Ascending aorta (tissue), 2 donors: ENCODE measurements at places on chromosomes 7 and 10. TPM values are rescaled to one million over a fixed set of nuclear protein-coding genes. Genes with fewer than 3 reads are reported as not detected.

GRCh38 chr7:1915326-1915725, 245.2 kb downstream of the ELFN1 start:
- no peak for DNase-seq

GRCh38 chr7:112889268-112889667, 99.1 kb upstream of the TMEM168 start:
- DNase-seq, result no peak

DNA sequence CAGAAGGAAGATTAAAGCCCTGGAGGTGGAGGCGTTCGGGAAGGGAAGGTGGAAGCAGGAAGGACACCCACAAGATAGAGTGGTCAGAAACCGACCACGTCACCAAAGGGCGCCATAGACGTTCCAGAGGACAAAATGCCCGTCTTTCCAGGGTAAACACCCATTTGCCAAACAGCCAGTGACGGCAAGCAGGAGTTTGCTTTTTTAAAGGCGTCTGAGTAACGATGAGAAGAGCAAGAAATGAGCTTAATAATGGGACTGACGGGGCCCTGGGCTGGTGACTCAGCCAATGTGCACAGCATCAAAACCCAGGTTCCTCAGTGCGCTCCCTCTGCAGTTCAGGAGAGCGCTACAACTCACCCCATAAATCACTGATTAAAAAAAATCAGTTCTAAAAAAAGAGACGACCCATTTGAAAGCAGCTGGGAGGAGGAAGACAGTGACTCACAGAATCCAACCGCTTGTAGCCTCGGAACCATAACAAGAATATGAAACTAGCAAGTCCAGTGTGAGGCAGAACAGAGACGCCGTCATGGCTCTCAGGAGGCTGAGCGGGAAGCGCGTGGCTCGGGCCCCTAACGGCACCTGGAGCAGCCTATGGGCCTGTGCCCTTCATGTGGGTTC, 5.9 kb downstream of the DIP2C start:
- peak; percentile 27 for DNase-seq

DNA sequence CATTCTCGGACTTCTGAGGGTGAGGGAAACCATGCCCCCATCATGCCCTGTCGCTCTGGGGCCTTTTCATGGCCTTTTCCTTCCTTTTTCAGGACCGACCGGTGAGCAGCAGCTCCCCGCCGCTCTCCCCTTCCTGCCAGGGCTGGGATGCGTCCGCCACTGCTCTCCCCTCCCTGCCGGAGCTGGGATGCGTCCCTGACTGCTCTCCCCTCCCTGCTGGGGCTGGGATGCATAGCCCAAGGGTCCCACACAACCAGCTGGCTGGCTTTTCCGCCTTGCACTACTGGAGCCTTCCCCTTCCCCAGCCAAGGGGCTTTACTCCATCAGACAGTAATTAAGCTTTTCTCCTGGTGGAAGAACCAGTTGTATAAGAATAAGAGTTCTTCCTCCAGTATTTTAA, 129.7 kb upstream of the COBL start:
- DNase-seq, result no peak

GRCh38 chr7:70782796-70783195, 349.1 kb upstream of the GALNT17 start:
- no peak for DNase-seq

Gene IRF5
- not detected for total RNA-seq

Gene H2AZ2
- total RNA-seq, result 128 TPM
